ENCODE measurements at places on chromosomes 16 and 17.

DNA sequence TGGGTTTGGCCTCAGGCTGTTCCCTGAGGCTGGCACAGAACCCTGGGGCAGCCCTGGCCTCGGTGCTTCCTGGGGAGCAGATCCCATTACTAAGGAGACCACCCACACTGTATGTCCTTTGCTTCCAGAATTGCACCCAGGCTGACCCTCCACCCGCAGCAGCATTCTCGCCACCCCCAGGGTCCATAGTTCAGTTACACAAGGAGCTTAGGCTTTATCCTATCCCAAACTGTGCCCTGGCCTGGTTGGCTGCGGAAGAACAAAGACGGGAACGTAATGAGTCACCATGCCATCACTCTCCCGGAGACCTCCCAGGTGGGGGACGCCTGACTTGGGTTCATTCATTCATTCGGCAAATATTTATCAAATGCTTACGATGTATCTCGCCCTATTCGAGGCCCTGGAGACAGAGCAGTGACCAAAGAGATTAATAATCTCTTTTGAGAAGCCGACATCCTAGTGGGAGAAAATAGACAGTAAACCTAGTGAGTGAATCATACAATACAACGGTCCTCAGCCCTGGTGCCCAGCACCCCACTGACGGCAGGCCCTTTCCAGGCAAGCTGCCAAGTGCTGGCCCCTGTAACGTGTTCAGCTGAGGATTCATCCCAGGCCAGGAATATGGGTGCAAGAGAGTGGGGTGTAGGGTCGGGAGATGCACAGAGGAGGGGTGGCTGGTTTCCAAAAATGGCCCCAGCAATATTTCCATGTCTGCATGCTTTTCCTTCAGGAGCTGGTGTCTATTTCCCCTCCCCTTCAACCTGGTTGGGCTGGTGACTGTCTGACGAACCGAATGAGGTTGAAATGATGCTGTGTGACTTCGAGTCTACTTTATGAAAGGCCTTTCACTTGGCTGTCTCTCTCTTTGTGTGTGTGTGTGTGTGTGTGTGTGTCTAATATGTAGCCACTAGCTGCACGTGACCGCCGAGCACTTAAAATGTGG lies 134.2 kb downstream of the MGAT5B start:
- DNase-seq: no peak

GRCh38 chr17:80461528-80462160 lies 14.8 kb downstream of the NPTX1 start:
- DNase-seq: no peak

- DNase-seq: no peak
These were observed 13.7 kb downstream of the PITPNC1 start for GRCh38 chr17:67390646-67391361.

- no peak for DNase-seq
These were observed 2.9 kb downstream of the TMEM101 start for GRCh38 chr17:44011876-44012275.

DNA sequence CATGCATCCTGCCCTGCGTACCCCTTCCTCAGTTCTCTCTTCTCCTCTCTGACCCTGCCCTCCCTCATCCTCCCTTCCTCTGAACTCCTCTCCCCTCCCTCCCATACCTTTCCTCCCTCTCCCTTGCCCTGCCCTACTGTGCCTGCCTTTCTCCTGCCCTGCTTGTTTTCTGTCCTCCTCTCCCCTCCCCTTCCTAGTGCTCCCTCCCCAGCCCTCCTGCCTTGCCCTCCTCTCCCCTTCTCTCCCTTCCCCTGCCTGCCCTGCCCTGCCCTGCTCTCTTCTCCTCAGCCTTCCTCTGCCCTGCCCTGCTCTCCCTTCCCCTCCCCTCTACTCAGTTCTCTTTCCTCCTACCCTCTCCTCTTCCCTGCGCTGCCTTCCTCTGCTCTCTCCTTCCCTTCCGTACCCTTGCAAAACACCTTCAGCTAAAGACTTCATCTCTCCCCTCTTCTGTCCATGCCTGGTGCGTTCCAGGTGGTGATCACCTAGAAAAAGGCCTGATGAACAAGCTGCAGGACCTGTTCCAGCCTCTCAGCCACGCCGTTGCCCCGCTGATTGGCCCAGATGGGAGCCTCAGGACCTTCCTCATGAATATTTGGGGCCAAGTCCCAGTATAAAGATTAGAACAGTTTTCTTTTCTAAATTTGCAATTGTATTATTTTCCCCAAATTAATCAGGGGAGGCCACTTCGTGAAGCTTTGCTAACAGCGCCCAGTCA lies 290.5 kb downstream of the CPPED1 start:
- DNase-seq: no peak

- no peak for DNase-seq
These were observed 506.9 kb downstream of the RBFOX1 start for GRCh38 chr16:7839568-7839967.

GRCh38 chr17:17386094-17386800 lies 83.1 kb downstream of the NT5M start:
- no peak for DNase-seq

- DNase-seq: no peak
These were observed 399.8 kb upstream of the SALL1 start for GRCh38 chr16:51550800-51551347.

- no peak for DNase-seq
These were observed 146.5 kb downstream of the RGS9 start for GRCh38 chr17:65283704-65284103.

DNA sequence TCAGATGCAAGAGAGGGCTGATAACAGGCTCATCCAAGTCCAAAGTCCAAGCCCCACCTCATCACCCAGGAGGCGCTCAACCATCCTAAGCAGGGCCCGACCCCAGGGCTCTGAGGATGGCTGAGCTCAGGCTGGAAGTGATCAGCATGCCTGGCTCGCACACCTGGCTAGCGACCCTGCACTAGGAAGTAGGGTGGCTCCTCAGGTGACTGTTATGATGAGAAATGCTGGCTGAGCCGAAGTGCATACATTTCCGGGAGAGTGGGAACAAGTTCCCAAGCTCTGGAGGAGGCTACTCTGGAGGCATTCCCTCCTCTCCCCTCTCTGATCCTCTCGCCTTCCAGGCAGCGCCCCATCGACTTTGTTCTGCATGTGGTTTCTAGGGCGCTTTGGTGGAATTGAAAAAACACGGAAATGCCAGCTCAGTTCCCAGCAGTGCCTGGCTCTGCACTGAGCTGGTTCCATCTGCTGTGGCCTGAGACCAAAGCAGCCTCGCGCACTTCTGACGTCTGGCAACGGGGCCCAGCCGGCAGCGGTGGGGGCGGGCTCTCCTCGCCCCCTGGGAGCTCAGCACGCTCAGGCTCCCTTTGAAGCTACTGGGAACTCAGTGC lies 130.3 kb downstream of the IRF8 start:
- peak; percentile 62 for DNase-seq

DNA sequence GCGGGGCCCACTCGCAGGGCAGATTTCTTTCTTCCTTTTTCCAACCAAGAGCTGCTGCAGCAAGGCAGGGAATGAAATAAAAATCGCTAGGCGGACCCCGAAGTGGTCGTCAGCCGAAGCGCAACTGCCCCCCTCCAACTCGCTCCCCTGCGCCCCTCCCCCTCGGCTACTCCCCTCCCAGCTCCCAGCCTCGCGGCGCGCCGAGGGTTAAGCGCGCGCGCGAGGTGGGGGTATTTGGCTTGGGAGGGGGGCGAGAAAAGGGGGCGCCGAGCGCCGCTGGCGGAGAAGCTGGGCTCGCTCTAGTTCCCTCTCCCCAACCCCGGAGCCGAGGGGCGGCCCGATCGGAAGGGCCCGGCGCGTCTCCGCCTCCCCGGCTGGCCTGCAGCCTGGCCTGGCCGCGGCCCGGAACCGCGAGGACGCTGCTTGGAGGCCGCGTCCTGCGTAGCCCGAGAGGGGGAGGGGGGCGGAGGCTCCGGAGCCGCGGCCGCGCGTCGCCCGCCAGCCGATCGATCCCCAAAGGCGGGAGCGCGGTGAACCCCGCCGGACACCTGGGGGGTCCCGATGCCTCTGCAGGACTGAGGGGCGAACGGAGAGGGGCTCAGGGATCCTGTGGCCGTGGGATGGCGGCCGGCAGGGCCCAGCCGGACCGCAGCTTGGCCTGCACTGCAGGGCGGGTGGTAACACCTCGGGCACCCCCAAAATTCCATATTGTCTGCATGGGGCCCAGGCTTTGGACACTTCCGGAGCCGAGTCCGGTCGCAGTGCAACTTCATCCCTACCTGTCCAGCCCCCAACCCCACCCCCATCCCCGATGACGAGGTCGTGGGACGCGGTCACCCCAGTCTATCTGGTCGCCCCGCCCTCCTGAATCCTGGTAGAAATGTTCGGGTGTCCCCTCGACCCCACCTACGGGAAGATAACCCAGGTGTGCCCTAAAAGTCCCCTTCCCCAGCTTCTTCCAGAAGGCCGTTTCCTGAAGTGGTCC lies 4.9 kb upstream of the CBX4 start:
- peak; percentile 88 for DNase-seq

DNA sequence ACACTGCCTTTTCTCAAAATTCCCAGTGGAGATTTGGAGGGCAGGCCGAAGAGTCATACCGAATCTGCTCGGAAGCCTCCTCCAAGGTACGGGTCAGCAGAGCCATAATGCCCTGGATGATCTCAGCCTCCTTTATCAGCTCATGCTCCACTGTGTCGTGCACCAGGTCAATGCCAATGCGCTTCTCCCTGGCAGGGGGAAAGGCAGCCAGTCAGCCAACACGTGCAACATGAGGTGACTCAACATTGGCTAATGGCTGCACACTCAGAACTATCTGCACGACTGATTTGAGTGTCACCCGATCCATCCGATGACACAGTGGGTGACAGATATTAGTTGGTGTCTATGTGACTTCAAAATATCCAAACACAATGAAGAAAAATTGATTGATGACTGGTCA lies 15.8 kb downstream of the TEKT1 start:
- no peak for DNase-seq

- no peak for DNase-seq
These were observed 24.0 kb downstream of the PRKCB start for GRCh38 chr16:23859713-23860269.

DNA sequence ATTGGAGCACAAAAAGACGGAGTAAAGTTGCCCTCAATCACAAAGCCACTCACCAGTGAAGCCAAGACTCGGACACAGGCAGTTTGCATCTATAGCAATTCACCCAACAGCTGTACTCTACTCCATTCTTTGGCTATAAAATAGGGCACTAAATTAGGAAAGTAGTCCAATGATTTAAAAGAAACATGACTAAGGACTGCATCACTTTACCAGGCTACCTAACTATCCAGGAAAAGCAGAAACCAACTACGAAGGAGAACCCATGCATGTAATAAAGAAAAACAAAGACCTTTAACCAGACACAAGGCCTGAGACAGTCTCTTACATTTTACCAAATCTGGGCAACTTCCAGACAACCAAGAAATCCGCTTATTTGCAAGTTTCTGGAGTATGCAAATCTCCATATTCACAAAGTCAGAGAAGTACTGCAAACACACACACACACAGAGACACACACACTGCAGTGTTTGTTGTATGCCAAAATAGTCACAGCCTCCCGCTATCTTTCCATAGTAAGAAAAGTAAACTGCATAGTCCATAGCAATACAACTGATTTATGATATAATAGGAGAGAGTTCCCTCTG lies 59.8 kb downstream of the CDH11 start:
- DNase-seq: no peak
